ENCODE measurements at places on chromosomes 13 and 19.

DNA sequence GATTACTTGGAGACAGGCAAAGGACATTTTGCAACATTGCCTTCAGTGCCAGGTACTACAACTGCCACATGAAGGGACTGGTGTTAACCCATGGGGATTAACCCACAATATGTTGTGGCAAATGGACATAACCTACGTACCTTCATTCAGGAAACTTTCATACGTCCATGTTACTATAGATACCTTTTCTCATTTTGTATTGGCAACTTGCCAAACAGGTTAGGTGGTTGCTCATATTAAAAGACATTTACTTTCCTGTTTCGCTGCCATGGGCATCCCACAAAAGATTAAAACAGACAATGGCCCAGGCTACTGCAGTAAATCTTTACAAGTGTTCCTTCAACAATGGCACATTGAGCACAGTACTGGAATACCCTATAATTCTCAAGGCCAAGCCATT lies 925.3 kb downstream of the SLITRK6 start:
- no peak for DNase-seq

- DNase-seq, result no peak
These were observed 476 bp downstream of the C2CD4C start for GRCh38 chr19:408441-408901.

DNA sequence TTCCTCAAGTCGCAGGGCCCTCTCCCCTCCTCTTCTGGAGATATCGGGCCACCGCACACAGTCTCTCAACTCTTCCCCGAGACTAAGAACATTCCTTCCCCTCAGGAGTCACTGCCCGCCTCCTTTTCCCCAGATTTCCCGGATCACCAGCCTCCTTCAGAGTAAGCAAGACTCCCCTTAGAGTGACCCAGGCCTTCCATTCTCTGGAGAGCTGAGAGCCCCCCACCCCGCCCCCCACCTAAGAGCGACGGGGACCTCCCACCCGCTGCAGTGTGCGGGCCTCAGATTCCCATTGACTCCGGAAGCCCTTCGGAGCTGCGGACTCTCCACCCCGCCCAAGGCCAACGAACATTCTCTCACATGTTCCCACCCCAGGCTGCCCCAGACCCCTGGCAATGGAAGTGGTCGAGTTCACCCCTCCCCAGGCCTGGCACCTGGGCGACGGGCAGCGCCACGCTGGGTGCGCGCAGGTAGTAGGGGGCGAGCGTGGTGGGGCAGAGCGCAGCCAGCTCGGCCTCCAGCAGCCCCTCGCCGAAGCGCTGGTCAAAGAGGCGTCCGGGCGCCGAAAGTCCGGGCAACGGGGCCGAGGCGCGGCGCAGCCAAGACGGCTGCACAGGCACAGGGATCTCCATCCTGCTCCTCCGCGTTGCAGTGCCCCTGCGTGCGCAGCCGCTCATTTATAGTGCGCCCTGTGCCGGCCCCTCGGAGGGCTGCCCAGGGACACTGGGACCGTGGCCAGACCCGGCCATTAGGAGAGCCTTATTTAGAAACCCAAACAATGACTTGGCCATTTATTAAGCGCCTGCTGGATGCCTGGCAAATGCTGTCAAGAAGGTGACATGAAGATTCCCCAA lies at the start of gene HSPB6:
HSPB6 (minus strand) TSS at position 653 of the 854 bp plus-strand sequence; CDS start at position 632, 21 bp downstream.
- DNase-seq, result no peak

- no peak for DNase-seq
These were observed 66.8 kb downstream of the TUBGCP3 start for GRCh38 chr13:112521073-112521685.

GRCh38 chr19:10769533-10770491 lies 51.9 kb downstream of the DNM2 start:
- no peak for DNase-seq

DNA sequence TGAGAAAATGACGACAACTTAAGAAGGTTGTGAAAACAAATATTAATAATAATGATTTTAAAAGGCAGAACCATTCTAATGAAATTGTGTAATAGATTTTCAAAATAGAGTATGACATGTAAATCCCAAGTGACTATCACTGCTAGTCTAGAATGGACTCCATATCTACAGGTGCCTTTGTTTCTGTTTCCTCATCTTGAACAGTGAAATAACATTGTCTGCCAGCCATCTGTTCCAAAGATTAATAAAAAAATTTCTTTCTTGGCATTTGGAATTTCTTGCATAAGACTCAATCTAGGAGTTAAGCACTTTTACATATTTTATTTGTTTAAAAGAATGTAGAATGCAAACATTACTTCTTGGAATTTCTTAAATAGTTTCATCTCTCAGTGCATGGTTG lies 520.1 kb upstream of the ARGLU1 start:
- DNase-seq, result no peak

DNA sequence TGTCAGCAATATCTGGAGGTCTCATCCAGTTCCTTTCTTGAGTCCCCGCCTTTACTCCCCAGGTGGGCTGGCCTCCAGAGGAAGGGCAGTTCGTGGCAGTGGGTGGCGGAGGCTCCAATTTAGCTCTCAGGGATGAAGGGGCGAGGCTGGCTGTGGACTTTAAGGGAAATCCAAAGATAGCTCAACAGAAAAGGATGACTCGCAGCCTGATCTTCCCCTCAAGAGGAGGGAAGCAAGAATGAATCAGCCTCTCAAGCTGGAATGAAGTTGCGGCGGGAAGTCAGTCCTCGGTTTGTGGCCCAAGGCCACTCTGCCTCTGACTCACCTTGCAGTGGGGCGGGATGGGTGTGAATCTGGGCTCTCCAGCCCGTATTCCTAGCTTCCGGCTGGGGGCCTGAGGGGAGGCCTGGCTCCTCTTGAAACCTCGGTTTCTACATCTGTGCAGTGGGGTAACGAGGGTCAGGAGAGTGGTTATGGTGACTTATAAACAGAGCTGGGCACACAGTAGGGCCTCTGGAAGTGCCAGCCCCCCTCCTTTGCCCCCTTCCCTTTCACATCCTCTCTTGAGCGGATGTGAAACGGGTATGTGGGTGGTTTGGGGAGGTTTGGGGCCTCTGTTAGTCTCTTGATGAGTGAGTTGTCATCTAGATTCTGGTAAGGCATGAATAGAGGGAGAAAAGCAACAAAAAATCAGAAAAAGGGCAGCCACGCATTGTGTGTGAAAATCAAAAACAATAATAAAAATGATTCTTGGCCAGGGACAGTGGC lies 10.5 kb upstream of the SMG9 start:
- DNase-seq, result peak; percentile 62

DNA sequence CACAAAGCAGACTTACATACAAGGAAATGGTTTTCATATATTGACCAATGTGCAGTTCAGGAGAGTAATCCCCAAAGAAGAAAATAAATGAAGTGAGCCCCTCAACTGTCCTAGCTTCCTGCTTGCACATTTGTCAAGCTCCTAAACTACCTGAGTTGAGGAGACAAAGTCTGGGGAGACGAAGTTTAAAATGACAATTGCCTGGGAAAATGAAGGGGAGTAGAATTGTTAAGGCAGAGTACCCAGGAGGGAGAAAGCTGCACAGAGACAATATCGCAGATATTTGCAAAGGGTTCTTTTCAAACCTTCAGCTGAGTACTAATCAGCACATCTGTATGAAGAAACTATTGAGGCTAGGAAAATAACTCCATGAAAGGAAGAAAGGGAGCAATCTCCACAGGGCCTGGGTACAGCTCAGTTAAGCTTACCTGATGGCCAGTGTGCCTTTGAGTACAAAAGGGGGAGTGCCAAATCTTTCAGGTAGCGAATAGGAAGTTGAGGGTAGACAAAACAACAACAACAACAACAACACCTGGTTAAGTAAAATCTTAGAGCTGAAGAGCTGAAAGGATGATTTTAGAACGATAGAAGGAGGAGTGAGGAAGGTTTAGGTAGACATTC lies 1700.1 kb upstream of the PRR20A start:
- DNase-seq, result no peak

GRCh38 chr19:49605605-49606004 lies 14.6 kb downstream of the PRR12 start:
- no peak for DNase-seq

DNA sequence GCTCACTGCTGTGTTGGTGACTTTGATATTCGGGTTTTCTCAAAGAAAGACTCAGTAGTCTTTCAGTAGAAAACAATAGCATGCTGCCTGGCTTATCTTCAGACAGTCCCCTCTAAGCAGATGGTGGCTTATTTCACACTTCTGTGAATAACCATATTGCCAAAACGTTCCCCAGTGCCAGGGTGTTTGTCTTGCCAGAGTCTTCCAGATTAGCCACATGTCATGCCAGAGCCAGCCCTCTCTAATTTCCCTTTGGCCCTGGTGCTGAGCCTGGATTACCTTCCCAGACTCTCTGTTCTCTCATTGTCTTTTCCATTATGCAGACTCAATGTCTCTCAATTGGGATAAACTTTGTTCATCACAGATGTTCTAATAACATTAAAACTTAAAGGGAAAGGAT lies 488.0 kb upstream of the ATXN8OS start:
- DNase-seq, result no peak

DNA sequence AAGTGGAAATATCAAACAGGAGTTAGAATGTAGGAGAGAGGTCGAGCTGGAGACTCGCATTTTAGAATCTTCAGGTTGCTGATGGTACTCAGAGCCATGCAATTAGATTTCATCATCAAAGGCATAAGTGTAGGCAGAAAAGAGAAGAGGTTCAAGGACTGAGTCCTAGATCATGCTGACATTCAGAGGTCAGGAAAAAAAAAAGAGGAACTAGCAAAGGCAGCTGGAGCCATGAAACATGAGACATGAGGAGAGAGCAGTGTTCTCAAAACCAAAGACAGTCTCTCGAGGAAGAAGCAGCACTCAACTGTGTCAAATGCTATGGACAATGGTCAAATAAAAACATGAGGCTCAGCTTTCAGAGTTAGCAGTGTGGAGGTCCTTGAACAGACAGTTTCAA lies 12.4 kb upstream of the TPP2 start:
- no peak for DNase-seq

DNA sequence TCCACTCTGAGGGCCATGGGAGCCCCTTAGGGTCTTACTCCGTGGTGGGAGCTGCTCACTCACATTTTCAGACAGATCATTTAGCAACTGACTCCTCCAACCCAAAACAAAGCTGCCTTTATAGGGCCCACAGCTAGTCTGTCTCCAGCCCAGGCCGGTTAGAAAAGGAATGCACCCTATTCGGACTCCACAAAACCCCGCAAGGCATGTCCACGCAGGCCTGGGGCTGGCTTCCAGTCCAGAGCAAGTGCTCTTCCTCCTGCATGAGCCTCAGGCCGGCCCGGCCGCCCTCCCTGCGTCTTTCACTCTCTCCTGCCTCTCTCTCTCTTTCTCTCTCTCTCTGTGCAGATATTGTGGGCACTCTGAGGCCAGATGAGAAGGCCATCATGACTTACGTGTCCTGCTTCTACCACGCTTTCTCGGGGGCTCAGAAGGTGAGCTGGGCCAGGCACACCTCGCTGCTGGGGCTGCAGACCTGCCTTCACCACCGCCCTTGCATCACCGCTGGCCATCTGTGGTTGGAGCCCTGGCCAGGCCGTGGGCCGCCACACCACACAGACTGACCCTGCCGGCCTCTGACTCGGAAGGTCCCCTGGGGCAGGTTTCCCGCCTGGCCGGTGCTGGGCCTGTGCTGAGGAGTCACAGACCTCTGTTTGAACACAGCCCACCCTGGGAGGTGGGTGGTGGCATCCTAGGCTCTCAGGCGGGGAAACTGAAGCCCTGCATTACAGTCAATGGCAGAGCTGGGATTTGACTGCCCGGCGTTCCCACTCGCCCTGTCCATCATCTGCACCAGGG lies 33.1 kb downstream of the CAPN12 start:
- no peak for DNase-seq

DNA sequence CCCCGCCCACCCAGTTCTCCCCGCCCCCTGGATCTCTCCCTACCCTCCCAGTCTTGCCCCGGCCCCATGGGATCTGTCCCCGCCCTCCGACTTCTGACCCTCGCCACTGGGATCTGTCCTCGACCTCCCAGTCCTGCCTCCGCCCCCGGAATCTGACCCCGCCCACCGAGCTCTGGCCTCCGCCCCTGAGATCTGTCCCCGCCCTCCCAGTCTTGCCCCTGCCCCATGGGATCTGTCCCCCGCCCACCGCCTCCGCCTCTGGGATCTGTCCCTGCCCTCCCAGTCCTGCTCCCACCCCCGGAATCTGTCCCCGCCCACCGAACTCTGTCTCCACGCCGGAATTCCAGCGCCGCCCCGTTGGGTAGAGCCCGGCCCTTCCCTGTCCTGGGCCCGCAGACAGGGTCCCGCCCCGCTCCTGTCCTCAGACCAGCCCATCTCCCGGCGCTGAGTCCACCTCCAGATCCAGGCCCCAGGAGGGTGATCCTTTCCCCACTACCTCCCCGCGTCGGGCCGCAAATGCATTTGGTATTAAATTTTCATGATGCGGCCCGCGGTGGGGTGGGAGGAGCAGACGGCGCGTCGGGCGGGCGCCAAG lies 1.5 kb upstream of the SLC17A7 start:
- peak; percentile 43 for DNase-seq

DNA sequence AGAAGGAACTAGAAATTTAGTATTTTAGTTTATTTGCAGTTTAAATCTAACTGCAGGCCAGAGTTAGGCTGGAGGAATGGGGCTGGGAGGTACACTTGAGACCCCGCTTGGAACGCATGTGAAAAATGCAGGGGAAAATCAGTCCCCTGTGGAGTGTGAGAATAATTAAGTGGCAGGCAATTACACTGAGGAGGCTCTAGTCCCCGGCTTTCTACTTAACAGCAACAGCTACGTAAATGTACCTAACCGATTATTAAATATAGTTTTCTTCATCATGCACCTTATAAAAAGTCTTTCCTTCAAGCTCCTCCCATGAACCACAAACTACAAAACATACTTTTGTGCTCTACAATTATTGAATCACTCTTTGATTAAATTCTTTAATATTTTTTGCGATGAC lies 804 bp downstream of the ZNF708 start:
- DNase-seq, result no peak

- DNase-seq, result no peak
These were observed 918.8 kb downstream of the SLITRK1 start for GRCh38 chr13:82963226-82964099.

DNA sequence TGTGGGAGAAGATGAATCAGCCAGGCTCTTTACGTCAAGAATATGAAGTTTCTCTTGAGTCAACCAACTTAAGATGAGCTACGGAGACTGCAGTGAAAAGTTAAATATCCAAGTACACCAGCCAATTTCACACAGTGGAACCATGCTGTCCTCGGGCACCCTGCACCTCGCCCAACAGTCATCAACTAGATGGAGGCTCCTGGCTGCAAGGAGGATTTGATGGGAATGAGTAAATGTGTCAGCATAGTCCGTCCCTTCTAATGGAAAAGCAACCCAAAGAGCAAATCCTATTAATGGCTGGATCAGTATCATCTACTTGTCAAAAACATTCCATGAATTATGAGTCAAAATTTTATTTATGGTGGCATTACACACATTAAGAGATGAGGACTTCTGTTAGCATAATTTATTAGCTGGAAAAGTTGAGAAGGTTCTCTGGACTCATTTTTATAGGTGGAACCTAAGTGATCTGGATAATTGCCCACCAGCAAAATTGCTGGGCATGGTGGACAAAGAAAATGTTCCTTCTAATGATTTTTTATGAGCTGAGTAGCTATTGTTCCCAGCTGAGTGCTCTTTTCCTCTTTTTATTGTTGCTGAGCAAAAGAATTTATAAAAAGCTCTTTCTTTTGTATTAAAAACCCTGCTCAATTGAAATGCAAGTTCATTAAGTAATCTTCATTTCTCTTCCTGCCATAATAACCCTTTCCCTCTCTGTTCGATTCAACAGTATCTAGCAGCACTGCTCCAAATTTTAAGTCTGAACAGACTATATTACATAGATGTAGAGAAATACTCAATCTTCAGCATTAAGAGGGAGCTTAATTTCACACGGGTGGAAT lies 88.4 kb downstream of the DNAJC15 start:
- no peak for DNase-seq

- no peak for DNase-seq
These were observed 342.7 kb upstream of the SGCG start for GRCh38 chr13:22837980-22838647.

All from T-helper 9 cell (primary cell).